NCI-H1930 (cell line): ENCODE measurements at places on chromosomes 5 and 9.

DNA sequence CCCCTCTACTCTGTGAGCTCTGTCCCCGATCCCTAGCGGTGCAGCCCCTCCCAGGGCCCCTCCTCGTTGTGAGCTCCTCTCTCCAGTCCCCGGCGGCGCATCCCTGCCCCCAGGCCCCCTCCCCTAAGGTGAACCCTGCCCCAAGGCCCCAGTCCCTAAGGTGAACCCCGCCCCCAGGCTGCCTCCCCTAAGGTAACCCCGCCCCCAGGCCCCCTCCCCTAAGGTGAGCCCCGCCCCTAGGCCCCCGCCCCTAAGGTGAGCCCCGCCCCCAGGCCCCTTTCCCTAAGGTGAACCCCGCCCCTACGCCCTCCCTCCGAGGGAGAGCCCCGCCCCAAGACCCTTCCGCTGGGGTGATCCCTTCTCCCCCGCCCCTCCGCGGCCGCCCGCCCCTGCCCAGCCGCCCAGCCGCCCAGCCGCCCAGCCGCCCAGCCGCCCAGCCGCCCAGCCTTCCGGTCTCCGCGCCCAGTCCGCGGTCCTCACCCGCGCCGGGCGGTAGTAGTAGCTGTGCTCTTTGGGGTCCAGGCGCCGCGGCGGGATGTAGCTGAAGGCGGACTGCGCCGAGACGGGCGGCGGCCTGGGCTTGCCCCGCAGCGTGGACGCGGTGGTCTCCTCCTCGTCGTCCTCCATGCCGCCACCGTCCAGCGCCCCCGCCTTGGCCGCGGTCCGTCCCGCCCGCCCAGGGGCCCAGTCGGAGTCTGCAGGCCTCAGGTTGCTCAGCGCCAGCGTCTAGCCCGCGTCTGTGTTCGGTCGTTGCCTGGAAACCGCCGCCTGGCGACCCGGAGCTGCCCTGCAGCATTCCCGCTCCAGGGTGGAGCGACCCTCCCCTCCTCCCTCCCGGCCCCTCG, at the start of gene CFAP90:
TSS of gene CFAP90 (minus strand) at position 739 of the 845 bp plus-strand sequence. CDS start at position 627, 112 bp downstream.
- peak; percentile 84 for DNase-seq

- DNase-seq, result no peak
These were observed 20.2 kb downstream of the ZBED3 start for GRCh38 chr5:77066823-77067442.

- no peak for DNase-seq
These were observed 111.4 kb downstream of the TRIM32 start for GRCh38 chr9:116798521-116798920.

DNA sequence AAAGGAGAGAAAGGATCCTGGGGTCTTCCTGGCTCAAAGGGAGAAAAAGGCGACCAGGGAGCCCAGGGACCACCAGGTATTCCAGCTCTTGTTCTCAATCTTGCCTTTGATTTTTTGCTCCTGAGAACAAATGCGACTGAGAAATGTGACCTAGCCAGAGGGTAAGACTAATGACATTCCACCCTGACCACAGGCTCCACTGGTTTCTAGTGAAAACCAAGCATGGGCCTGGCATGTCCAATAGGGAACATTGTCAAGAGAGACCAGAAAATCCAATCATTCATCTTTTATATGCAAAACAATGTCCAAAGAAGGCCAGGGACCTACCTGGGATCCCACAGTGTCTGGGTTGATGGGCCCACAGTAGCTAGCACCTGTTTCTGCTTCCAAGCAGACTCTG, 50.3 kb upstream of the TGFBR1 start:
- DNase-seq, result no peak

DNA sequence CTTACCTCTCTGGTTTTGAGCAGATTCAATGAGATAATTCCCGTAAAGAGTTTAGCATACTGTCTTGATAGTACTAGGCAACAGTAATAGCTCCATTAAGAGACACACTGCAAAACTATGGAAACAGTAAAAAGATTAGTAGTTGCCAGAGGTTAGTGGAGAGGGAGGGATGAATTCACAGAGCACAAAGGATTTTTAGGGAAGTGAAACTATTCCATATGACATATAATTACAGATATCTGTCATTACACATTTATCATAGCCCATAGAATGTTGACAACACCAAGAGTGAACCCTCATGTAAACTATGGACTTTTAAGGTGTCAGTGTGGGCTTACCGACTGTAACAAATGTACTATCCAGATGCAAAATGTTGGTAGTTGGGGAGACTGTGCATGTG, 176.4 kb upstream of the PLCXD3 start:
- no peak for DNase-seq

DNA sequence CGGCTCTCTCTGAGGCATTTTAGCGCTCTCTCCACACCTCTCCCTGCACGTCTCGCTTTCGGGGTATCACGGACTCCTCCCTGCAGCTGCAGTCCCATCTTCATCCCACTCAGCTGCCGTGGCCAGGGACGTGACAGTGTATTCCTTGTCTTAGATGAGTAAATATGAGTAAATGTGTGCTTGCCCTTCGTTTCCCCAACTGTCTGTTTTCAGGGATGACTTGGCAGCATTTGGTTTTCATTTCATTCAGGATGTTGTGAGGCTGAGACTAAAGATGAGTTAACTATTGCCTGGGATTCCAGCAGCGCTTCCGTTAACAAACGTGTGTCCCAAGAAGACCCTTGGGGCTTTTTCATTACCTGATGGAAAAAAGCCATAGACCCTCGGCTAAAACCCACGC, 29.5 kb downstream of the GDNF start:
- DNase-seq, result no peak

DNA sequence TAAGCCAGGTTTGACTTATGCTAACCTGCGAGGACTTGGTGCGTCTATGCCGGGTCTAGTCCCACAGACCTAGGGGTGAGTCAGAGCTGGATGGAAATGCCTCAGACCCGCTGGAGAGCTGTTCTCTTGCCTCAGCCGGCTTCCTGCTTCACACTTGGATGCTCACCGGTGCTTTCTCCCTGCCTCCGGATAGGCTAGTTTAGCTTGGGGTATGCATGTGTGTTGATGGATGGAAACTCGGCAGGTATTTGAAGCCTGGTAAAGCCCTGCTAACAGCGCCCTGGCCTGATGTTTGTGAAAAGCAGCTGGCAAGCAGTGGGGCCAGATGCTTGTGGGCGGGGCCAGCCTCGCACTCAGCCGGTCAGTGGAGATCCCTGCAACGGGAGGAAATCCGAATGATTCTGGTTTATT, 29.3 kb downstream of the PRRC2B start:
- no peak for DNase-seq
